Dermis lymphatic vessel endothelial cell (primary cell): ENCODE measurements at places on chromosomes 11 and 22. TPM values are rescaled to one million over a fixed set of nuclear protein-coding genes. Genes with fewer than 3 reads are reported as not detected.

PTPN5 gene
- not detected in 2 replicates for total RNA-seq

HORMAD2 gene
- not detected in 2 replicates for total RNA-seq

FREY1 gene
- 0.77 and 0.87 TPM in 2 replicates for total RNA-seq

KCNJ1 gene
- total RNA-seq: 0.11 TPM in 1 of 2 replicates, not detected in the other

TUBA8 gene
- 0.26 and 0.33 TPM in 2 replicates for total RNA-seq

KDM4F gene
- total RNA-seq: not detected in 2 replicates

FAM180B gene
- total RNA-seq: not detected in 2 replicates

DYNC2H1 gene
- total RNA-seq: 1.8 and 7.1 TPM in 2 replicates

HBG1 gene
- total RNA-seq: not detected in 2 replicates

P2RX6 gene
- total RNA-seq: under 0.01 TPM in 1 of 2 replicates, not detected in the other

RBMXL2 gene
- not detected in 2 replicates for total RNA-seq

MTCH2 gene
- 66.1 and 90.2 TPM in 2 replicates for total RNA-seq

CNTF gene
- total RNA-seq: 1.5 and 1.6 TPM in 2 replicates

CALCA gene
- total RNA-seq: not detected in 2 replicates

RRP8 gene
- 8.5 and 11.8 TPM in 2 replicates for total RNA-seq

TSKU gene
- total RNA-seq: 3.0 and 3.9 TPM in 2 replicates

MYRF gene
- total RNA-seq: 0.11 and 0.26 TPM in 2 replicates

SAA4 gene
- total RNA-seq: not detected in 2 replicates

SCO2 gene
- total RNA-seq: 2.0 and 2.2 TPM in 2 replicates

KRTAP5-7 gene
- under 0.01 and 0.11 TPM in 2 replicates for total RNA-seq

OR8G1 gene
- not detected in 2 replicates for total RNA-seq

SIAE gene
- 12.2 and 13.8 TPM in 2 replicates for total RNA-seq

GPHA2 gene
- total RNA-seq: not detected in 2 replicates

SHANK2 gene
- total RNA-seq: 0.09 and 0.54 TPM in 2 replicates

CNIH2 gene
- 0.09 TPM in 1 of 2 replicates, not detected in the other for total RNA-seq
